ENCODE measurements at places on chromosomes 3 and 15.
A peak's percentile ranks its signal among the peaks of the same experiment; 100 is the strongest.

- DNase-seq = peak; percentile 20
Observed at GRCh38 chr3:183188895-183189462, 26.4 kb upstream of the LAMP3 start.

DNA sequence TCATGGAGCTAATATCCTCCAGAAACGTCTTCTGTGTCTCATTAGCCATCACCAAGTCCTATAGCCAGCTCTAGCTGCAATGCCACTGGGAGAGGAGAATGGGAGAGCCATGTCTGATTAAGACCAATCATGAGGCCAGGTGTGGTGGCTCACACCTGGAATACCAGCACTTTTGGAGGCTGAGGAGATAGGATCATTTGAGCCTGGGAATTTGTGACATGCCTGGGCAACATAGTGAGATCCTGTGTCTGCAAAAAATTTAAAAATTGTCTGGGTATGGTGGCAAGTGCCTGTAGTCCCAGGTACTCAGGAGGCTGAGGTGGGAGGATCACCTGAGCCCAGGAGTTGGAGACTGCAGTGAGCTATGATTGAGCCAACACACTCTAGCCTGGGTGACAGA lies 13.1 kb downstream of the MGLL start:
- no peak for DNase-seq

- no peak for DNase-seq
Observed at GRCh38 chr3:140712301-140712700, 34.4 kb downstream of the TRIM42 start.

- DNase-seq = no peak
Observed at GRCh38 chr3:63497641-63498040, 154.8 kb upstream of the SNTN start.

DNA sequence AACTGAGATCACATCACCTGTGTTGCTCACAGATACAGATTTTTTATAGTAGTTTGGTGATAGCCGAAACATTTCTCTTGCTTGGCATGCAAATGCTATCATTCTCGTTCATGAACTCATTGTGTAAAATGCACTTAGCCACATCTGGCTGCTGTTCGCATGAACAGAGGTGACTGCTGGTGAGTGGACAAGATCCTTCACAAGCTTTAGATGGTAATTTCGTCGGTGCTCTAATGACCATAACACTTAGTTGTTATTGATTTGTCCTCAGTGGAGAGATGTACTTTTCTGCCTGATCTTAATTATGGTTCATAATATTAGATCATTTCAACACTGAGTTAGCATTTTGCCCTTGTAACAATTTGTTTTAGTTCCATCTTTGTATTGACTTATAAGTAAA lies 13.8 kb downstream of the LRRN1 start:
- no peak for DNase-seq

- DNase-seq = no peak
Observed at GRCh38 chr3:150414959-150415358, 6.9 kb downstream of the TSC22D2 start.

- no peak for DNase-seq
Observed at GRCh38 chr15:31964586-31965307, 65.6 kb upstream of the CHRNA7 start.

- no peak for DNase-seq
Observed at GRCh38 chr15:63803106-63803886, 30.5 kb downstream of the HERC1 start.

DNA sequence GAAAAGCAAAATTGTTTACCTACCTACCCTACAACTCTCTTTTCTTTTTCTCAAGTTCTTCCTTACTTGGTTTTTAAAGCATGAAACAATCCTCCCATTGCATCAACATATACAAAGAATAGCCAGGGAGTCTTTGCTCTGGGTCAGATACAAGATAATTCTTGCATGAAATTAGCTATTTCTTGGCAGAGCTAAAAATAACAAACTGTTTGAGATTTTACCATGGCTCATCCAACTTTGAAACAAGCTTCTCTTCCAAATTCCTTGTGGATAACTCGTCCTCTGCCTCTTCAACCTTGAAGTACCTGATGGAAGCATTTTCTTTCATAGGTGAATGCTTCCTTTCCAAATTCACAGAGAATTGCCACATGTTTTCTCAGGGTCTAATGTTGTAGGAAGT lies 9.2 kb upstream of the CBLB start:
- DNase-seq = no peak

DNA sequence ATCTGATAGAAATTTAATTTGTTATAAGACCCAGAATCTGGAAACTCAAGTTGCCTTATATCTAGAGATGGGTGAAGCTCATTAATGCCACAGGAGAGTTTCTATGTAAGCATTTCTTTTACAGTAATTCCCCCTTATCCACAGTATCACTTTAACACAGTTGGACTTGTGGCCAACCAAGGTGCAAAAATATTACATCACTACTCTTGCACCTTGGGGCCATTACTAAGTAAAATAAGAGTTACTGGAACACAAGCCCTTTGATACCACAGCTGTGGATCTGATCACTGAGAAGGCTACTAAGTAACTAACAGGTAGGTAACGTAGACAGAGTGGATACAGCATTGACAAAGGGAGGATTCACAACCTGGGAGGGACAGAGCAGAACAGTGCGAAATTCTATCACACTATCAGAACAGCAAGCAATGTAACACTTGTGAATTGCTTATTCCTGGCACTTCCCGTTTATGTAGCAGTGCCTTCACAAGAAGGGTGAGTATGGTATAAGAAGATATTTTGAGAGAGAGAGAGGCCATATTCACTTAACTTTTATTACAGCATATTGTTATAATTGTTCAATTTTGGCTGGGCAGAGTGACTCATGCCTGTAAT lies 33.9 kb upstream of the TOPBP1 start:
- no peak for DNase-seq

DNA sequence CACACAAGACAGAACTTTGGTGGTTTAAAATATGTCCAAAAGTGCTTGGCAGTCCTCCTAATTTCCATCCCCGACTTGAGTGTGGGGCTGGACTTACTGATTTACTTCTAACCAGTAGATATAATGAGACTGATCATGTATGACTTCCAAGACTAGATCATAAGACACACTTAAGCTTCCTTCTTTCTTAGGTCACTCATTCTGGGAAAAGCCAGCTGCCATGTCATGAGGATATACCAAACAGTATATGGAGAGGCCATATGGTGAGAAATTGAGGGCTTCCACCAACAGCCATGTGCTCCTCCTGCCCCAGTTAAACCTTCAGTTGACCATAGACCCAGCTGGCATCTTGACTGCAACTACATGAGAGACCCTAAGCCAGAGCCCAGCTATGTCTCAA lies 282.8 kb upstream of the PROK2 start:
- no peak for DNase-seq

DNA sequence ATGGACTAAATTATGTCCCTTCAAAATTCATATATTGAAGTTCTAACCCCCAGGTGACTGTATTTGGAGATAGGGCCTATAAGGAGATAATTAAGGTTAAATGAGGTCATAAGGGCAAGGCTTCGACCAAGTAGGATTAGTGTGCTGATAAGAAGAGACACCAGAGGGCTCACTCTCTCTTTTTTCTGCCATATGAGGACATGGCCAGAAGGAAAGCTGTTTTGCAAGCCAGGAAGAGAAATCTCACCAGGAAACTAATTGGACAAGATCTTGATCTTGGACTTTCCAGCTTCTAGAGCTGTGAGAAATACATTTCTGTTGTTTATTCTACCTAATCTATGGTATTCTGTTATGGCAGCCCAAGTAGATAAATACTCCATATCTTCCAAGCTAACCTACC lies 503.6 kb upstream of the NAALADL2 start:
- DNase-seq = peak; percentile 21

DNA sequence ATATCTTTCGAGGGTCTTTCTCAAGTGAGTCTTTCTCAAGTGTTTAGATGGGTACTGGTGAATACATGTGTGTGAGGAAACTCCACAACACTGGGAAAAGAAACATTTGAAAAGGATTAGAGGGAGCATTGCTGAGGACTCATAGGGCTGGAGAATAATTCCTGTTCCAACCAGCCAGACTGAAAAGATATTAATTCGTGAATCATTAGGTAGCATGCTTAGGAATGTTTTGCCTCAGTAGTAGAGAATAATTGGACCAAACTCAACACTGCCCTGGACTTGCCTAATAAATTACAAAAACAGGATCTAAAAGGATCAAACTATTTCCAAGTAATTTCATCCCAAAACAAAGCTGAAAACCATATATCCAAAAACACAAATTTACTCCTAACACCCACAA lies 17.3 kb downstream of the PP2D1 start:
- no peak for DNase-seq

DNA sequence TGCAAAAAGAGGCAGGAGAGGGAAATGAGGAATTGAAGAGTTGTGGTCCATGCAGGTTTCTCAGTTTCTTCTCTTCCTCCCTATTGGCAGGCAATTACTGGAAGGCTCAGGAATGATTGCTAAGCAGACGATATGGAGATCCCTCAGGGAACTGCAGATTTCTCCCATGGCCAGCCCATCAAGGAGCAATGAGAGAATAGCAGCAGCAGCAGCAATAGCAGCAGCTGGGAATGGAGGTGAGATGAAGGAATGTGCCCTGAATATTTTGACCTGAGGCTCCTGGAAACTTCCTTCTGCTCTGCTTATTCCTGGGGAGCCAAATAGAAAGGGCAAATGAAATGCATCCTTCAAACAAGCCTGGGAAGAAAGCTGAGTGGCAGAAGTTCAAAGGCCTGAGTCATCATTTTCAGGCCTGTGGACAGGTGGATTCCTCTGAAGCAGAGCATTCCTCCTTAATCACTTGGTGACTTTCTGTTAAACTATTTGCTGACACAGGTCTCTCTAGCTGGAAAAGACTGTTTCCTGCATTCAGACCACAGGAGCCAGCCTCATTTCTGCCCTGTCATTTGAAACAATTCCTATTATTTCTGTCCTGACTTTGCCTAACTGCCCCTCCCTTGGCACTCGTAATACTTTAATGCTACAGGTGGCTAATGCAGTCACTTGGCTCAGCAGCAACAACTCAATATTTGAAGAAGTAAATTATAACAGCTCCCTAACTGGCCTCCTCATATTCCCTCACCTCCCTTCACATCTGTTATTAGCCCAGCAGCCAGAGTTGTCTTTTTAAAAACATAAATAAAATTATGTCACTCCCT lies 146.9 kb upstream of the GADL1 start:
- DNase-seq = peak; percentile 20

GRCh38 chr15:85795337-85796305 lies 896 bp upstream of the KLHL25 start:
- DNase-seq = no peak

GRCh38 chr15:52657338-52657737 lies 21.9 kb downstream of the ATOSA start:
- no peak for DNase-seq

DNA sequence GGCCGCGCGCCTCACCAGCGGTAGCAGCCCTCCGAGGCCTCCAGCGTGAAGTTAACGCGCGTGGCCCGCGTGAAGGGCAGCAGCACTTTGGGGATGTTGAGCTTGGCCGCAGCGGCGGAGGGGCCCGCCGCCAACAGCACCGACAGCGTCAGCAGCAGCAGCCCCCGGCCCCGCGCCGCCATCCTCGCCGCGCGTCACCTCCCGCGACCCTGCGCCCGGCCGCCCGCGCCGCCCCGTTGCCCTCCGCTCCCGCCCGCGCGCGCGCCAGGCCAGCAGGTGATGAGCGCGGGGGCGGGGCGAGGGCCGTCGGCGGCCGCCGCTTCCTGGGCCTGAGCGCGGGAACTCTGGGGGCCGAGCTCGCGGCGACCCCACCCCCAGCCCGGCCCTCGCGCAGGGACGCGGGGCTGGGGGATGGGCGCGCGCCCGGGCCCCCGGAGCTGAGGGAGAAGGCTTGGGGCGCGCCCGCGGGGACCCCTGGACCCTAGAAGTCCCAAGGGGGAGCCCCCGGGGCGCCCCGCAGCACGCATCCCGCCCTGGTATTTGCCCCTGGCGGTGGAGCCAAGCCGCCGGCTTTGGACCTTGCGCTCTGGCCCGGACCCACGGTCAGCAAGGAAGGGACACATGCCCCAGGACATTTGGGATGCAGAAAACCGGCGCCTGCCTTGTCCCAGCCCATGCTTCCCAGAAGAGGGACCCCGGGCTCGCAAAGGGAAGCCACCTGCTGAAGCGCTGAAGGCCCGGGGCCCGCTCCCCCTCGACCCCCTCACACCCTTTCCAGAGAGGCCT lies at the start of gene NUP210:
Gene NUP210, minus strand, starts transcription at position 278 of the 786 bp plus-strand sequence. Its CDS starts 96 bp downstream, at position 182.
- DNase-seq = peak; percentile 63

DNA sequence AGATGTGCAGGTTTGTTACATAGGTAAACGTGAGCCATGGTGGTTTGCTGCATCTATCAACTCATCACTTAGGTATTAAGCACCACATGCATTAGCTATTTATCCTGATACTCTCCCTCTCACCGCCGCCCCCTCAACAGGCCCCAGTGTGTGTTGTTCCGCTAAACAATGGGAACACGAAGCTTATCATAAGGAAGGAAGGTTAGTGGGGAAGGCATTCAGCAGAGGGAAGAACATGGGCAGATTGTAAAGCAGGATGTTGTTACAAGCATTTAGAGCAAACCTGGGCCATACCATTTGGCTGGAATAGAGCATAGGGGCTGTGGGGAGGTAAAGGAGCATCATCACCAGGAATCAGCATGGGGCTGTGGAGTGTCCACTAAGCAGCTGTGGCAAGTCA lies 111.8 kb downstream of the SSR3 start:
- DNase-seq = no peak

GRCh38 chr3:124577494-124578167 lies 152.6 kb upstream of the UMPS start:
- DNase-seq = no peak

DNA sequence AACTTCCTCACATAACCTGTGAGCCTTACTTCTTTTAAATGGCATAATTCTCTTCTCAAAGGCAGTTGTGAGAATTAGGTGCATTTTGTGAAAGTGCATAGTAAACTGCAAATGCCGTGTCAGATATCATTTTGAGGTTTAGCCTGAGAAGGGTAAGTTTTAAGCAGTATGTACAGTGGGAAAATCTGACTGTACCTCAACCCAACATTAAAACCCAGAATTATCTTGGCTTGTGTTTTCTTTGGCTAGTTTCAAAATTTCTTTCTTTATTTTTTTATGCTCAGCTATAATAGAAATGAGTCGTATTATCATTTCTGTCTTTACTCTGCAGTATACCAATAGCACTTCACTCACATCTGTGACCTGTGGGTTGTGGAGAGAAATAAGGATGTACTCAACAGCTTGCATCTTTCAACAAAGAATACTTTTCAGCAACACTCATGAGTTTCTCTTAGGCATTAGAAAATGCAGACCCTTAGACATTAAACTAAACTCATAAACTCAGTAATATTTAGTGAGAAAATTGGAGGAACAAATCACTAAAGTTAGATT lies 65.7 kb downstream of the RASA2 start:
- no peak for DNase-seq

Measured in neuronal stem cell (in vitro differentiated cells).